ENCODE measurements at places on chromosomes 7 and 10. TPM values are rescaled to one million over a fixed set of nuclear protein-coding genes. Genes with fewer than 3 reads are reported as not detected.

Gene PVRIG
- polyA plus RNA-seq = 0.54 TPM

Gene CUZD1
- 2.2 TPM for polyA plus RNA-seq

Gene GIMAP6
- polyA plus RNA-seq = 33.4 TPM

Gene GHRHR
- 0.12 TPM for polyA plus RNA-seq

Gene HOXA5
- 3.1 TPM for polyA plus RNA-seq

Gene SORCS1
- polyA plus RNA-seq = 0.22 TPM

Gene VAX1
- polyA plus RNA-seq = not detected

Gene EPDR1
- polyA plus RNA-seq = 14.1 TPM

Gene ZSCAN25
- 5.6 TPM for polyA plus RNA-seq

Gene SPDYE2
- not detected for polyA plus RNA-seq

Gene AGR2
- 12.9 TPM for polyA plus RNA-seq

Gene WNT2
- polyA plus RNA-seq = 0.13 TPM

Gene TMEM26
- polyA plus RNA-seq = 0.34 TPM

Gene CDK1
- polyA plus RNA-seq = 0.38 TPM

Gene MYL10
- not detected for polyA plus RNA-seq

Gene SEPHS1
- polyA plus RNA-seq = 39.8 TPM

Gene ELOVL3
- 1.0 TPM for polyA plus RNA-seq

Gene GPR15LG
- polyA plus RNA-seq = not detected

Gene TAS2R4
- 0.22 TPM for polyA plus RNA-seq

Gene AGR3
- polyA plus RNA-seq = 1.8 TPM

Gene FAM25A
- not detected for polyA plus RNA-seq

Data from adipose tissue (tissue), 3 donors.